ENCODE measurements at places on chromosomes 4 and X.

DNA sequence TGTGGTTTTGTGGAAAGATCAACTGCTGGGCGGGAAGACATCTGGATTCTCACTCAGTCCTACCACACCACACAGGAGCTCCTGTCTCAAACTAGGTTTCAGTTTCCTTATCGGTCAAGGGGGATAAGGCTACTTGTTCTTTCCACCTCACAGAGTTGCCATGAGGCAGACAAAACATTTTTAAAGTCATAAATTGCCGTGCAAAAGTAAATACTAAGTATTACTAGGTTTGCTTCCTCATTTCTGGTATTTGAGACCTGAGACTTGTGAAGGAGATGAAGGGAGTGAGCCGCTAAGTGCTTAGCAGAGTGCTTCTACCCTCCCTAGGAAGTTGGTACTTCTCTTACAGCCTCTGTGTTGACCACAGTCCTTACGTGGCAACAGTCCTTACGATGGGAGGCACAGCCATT is 1.5 kb downstream of the LAP3 start:
- no peak for DNase-seq

GRCh38 chr4:46462733-46463132 is 72.8 kb upstream of the GABRA2 start:
- DNase-seq: no peak

- no peak for DNase-seq
Measured at GRCh38 chr4:2574863-2575262, 38.4 kb downstream of the FAM193A start.

- no peak for DNase-seq
Measured at GRCh38 chr4:145786261-145786660, 106.3 kb downstream of the C4orf51 start.

GRCh38 chrX:31459361-31459760 is 387.5 kb upstream of the FTHL17 start:
- no peak for DNase-seq

- DNase-seq: no peak
Measured at GRCh38 chrX:32744921-32745320, 466.4 kb downstream of the DMD start.

DNA sequence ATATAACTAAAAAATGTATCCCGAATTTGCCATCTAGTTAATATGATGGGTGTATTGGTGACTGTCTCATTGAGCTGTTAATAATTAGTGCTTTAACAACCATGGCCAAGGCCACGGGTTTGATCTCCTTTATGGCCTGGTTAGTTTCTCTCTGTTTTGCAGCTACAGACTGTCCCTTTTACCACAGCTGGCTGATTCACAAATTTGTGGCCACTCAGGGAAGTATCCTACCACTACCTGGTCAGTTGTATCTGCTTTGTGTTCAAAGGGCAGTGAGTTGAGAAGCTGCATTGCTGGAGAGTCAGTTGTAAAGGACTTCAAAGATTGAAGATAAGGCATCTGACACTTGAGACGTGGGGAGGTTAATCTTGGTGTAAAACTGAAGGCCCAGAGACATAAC is 219.1 kb upstream of the BMP3 start:
- DNase-seq: no peak

DNA sequence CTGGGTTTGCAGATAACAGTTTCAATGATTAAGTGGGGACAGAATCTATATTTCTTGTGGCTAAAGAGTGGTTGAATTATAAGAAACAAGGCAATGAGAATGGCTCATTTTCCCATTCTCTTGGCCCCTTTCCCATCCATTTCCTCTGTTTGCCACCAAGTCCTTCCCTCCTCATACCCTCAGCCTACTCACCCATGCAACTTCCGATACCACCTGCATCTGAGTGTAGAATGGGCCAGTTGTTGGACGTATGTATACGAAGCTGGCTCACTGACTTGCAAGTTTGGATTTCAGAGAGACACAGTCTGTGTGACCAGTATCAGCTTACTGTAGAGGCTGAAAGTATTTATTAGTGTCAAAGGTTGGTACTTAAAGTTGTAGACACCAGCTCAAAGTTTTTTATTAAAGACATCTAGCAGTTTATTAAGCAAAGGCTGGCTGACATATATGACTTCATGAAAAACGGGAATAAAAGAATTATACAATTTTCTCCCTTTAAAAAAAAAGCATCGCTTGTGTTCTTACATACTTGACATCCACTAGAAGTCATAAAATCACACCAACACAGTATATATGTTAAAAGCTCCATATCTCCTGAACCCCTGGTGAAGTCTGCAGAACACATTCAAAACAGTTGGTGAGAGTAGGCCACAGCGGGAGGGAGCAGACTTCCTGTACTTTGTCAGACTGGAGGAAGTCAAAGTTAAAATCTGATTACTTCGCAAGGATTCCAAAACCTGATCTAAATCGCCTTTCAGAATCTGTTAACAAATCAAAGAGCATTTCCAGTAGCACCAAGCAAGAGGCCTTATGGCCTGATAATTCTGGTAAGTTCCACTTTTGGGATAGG is 22.4 kb upstream of the STIM2 start:
- no peak for DNase-seq

GRCh38 chrX:2514131-2514530 is 13.4 kb upstream of the DHRSX start:
- no peak for DNase-seq

DNA sequence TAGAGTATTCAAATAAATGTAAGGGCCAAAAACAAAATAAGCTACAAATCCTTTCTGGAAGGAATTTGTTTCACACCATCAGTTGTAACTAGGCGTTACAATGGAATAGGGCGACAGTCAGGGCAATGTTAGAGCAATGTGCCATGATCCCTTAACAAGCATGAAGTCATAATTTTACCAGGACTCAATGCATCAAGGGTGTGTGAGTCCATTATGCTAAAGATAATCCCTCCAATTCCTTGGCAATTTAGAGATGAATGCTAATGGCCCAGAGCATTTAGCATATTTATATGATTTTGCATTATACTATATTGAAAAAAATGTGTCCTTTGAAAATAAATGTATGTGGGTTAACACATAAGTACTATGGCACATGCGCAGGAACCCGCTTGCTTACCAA is 73.1 kb downstream of the GRIA2 start:
- no peak for DNase-seq

DNA sequence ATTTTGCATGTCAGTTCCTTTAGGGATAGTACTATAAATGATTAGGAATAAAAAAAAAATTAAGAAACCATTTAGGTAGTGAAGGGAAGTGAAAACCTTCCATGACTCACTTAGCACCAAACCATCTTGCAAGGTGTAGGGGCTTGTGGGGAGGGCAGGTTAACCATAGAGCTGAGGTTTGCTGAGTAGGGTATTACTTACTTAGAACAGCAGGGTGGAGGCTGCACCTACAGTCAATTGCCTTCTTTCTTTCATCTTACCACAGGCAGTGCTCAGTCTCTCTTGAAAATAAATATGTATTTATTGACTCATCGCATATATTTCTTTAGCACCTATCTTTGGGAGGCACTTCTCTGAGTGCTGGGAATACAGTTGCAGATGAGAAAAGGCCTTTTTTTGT is 104.9 kb upstream of the GIMD1 start:
- DNase-seq: no peak

- no peak for DNase-seq
Measured at GRCh38 chr4:40710484-40711254, 39.1 kb upstream of the NSUN7 start.

- no peak for DNase-seq
Measured at GRCh38 chr4:134787315-134787714, 585.7 kb upstream of the PABPC4L start.

- peak; percentile 17 for DNase-seq
Measured at GRCh38 chrX:54817220-54817820, 9.8 kb downstream of the MAGED2 start.

DNA sequence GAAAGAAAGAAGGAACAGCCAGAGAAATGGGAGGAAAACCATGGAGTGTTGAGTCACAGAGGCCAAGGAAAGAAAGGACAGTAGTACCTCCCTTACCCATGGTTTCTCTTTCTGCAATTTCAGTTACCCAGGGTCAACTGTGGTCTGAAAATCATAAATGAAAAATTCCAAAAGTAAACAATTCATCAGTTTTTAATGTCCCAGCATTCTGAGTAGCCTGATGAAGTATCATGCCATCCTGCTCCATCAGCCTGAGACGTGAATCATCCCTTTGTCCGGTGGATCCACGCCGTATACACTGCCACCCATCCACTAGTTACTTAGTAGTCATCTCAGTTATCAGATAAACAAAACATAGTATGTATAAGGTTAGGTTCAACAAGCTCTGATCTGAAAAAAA is 114.2 kb downstream of the COMMD8 start:
- no peak for DNase-seq

DNA sequence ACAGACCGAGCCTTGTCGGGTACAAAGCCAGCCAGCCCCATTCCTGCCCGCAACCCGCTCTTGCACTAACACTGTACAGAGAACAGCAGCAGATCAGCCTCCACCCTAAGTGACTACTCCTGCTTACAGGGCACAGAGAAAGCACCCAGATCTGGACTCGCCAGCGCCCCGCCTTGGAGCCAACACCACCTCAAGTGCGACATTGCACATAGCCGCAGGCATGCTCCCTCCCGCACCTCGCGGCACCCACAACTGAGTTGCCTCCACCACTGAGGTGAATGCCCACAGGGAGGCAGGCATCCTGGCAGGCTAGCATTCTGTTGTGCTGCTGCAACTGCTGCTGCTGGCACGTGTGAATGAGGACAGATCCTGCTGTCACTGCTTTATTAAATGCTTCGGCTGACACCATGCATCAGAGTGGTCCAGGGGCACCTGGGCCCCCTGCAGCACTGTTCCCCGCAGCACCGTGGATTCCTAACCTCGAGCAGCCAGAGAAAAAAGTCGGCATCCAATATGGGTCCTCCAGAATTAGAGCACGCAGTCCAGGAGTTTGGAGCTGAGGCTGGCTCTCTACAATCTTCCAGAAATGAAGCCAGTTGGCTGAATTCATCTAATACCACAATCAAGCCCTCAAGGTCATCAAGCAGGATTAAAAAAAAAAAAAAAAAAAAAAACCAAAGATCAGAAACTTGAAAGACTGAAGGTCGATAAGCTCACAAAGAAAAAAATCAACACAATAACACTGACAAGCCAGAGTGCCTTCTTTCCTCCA is 352.9 kb downstream of the GASK1B start:
- no peak for DNase-seq

DNA sequence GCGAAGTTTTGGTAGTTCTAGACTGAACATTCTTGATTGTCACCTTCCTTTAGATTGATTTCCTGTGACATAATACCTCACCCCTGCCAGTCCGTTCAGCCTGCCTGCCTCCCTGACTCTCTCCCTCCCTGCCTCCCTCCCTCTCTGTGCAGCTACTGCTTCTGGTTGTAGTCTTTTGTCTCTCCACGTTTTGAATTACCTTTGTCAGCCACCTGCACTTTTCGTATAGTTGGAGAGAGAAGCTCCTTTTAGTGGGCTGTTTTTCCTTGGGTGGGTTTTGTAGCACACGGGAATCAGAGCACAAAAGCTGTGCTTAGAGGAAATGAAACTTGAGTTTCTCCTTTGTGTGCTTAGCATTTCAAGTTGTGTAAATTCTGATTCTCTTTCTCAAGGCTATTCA is 32.6 kb upstream of the MSMO1 start:
- no peak for DNase-seq

GRCh38 chrX:134244043-134244442 is 7.1 kb downstream of the CCDC160 start:
- no peak for DNase-seq

- no peak for DNase-seq
Measured at GRCh38 chr4:68249434-68249833, 3.9 kb upstream of the TMPRSS11B start.

GRCh38 chr4:78207951-78208350 is 150.8 kb downstream of the FRAS1 start:
- DNase-seq: no peak

DNA sequence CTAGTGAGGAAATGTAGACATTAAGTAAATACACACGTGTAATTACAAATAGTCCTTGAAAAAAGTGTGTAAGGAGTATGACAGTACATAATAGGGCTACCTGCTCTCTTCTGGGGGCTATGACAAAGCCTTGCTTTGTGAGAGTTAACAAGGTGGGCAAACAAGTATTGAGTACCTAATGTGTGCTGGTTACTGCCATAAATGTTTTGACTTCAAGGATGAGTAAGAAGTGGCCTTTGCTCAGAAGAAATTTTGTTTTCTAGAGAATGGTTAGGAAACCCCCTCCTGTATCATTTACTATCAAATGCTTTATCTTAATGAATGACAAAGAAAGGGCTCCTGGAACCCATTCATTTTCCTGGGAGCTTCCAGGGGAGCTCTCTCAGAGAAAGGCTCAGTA is 167.0 kb upstream of the CASK start:
- DNase-seq: peak; percentile 14

DNA sequence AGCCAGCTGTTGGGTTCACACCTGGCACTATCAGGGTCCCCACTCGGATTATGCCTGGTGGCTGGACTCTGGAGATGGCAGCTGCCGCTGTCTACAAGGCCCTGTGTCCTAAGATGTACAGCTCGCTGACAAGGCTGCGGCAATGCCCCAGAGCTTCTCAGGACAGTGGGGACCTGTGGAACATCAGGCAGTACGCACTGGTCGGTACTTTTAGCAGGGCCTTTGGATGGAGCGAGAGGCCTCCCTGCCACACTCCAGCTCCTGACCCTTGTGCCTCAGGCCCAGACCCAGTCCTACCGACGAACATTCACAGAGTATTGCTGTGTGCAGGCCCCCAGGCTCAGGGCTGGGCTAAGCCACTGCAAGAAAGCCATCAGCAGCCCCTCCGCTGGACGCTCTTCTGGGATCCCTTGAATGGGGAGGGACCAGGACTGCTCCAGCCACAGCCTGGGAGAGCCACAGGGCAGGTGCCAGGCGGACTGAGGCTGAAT is 45.7 kb upstream of the HMX1 start:
- peak; percentile 16 for DNase-seq

DNA sequence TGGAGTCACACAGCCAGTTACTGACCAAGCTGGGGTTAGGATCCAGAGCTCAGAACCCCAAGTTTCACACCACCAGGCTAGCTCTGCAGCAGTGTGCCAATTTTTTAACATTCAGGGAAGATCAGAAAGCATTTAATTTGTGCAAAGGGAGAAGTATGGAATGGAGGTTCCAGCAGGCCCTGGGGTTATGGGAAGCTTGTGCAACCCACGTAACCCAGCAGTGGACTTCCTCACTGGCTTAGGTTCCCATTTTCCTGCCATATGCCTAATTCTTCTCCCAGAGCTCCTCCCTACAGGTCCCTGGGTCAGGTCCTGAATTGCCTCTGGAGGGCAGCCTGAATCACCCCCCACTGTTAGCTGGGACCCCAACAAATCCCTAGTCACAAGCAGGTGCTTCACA is 14.0 kb downstream of the APLN start:
- DNase-seq: no peak

- no peak for DNase-seq
Measured at GRCh38 chrX:110698696-110699095, 96.9 kb downstream of the CHRDL1 start.

- no peak for DNase-seq
Measured at GRCh38 chr4:119038116-119038841, 97.4 kb upstream of the MYOZ2 start.

DNA sequence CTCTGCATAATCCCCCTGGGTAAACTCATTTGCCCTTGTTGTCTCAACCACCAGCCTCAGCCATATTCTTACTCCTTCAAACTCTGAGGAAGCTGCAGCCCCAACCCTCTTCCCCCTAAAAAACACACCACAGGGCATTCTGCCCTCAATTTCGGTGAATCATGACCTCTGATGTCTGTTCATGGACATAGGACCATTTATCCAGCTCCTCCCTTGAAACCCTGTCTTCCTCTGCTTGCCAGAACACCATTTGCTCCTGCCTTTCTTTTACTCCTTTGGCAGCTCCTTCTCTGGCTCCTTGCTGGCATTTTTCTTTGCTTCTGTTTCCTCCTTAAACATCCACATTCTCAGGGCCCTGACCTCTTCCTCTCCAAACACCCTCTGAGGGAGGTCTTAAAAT is 87.1 kb downstream of the ITIH6 start:
- no peak for DNase-seq

Measured in H7 (cell line).